Hepatocyte (in vitro differentiated cells): ENCODE measurements at places on chromosomes 6 and 20. TPM values are rescaled to one million over a fixed set of nuclear protein-coding genes. Genes with fewer than 3 reads are reported as not detected.

PCK1 gene
- 8.8 and 11.6 TPM in 2 replicates for polyA plus RNA-seq

ASIP gene
- polyA plus RNA-seq = 2.3 and 3.3 TPM in 2 replicates

PTK6 gene
- 0.06 and 0.27 TPM in 2 replicates for polyA plus RNA-seq

- no peak for DNase-seq
- no peak overlapping the region for H3K27ac ChIP-seq
- H3K36me3 ChIP-seq = no peaks in the 10 kb centered on the region
- H3K4me1 ChIP-seq = no peaks in the 10 kb centered on the region
- no peaks in the 10 kb centered on the region for H3K27me3 ChIP-seq
- no peak overlapping the region for H3K4me3 ChIP-seq
Observed at GRCh38 chr20:58014628-58015315, 213.7 kb downstream of the ANKRD60 start.
